SW480 (cell line): ENCODE measurements at places on chromosomes 13 and 19.

DNA sequence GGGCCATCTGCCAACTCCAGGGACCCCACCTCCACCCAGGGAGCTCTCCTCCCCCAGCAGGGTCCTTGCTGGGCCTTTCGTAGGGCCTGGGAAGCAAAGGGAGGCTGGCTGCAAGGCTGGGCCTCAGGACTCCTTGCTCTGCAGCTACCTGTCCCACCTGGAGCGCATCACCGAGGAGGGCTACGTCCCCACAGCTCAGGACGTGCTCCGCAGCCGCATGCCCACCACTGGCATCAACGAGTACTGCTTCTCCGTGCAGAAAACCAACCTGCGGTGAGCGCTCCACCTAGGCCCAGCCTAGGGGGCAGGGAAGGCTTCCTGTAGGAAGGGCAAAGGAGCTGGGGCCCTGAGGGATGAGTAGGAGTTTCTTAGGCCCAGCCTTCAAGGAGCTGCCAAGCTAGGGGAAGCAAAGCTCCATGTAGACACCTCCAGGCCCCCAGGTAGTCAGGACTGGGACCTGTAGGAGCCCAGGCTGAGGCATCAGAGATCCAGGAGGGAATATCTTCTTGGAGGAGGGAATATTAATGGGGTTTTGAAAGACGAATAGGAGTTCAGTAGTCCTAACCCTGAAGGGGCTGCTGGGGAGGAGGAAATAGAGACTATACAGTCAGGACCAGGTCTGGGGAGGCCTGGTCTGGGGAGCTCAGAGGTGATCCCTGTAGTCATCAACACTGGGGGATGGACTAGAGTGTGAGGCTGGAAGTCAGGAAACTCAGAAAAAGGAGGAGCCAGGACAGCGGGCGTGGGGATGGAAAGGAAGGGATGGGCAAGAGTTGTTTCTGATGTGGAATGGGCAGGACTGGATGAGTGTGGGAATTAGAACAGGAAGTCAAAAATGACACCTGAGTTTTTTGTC, 16.0 kb downstream of the GNA15 start:
- DNase-seq: no peak

- no peak for DNase-seq
Observed at GRCh38 chr13:90868321-90868920, 479.1 kb upstream of the MIR17HG start.

- DNase-seq: no peak
Observed at GRCh38 chr19:7670790-7671189, 1.9 kb downstream of the RETN start.

- DNase-seq: peak; percentile 20
Observed at GRCh38 chr13:110062077-110062776, 244.7 kb downstream of the COL4A1 start.

DNA sequence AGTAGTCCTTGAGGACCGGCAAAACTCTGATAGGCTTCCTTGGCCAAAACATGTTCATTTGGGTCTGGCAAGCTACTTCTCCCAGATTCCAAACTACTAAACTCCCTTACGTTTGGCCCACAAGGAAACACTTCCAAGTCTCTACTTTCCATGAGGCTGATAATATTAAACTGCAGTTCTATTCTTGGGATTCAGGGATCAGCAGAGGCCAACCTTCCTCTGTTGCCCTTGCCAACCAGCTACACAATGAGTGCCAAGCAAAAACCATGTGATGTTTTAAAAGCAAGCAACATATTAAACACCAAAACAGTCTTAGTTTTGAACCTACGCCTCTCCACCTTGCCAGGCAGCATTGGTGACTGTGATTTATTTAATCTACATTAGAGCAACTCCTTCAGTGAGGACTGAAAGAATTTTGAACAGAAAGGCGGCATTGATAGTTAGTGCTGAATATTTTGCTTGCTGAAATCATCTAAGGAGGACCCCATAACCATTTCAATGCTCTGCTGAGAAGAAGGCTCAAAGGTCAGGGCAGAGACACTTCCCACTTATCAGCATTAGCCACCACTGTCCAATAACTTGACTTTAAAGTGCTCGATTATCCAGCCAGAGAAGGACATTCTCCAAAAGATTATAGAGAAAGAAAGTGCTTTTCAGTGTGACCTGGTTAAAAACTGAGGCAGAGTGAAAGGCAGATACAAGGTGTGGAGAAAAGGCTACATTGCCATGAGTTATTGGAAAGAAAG, 287.1 kb downstream of the TBC1D4 start:
- DNase-seq: no peak

DNA sequence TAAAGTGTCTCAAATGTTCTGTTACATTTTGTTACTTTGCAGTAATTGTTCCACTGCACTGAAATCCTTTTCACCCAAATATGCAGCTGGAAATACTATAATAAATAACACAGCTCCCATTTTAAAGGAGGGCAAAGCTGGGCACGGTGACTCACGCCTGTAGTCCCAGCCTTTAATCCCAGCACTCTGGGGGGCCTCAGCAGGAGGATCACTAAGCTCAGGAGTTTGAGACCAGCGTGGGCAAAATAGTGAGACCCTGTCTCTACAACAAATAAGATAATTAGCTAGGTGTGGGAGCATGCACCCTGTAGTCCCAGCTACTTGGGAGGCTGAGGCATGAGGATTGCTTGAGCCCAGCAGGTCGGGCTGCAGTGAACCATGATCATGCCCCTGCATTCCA, 7.5 kb upstream of the UBAC2 start:
- DNase-seq: no peak

- no peak for DNase-seq
Observed at GRCh38 chr13:105599477-105600037, 935.9 kb downstream of the EFNB2 start.

- DNase-seq: no peak
Observed at GRCh38 chr13:34031610-34032009, 213.7 kb downstream of the RFC3 start.

GRCh38 chr19:8387688-8388611, 2.2 kb upstream of the RAB11B start:
- DNase-seq: no peak

DNA sequence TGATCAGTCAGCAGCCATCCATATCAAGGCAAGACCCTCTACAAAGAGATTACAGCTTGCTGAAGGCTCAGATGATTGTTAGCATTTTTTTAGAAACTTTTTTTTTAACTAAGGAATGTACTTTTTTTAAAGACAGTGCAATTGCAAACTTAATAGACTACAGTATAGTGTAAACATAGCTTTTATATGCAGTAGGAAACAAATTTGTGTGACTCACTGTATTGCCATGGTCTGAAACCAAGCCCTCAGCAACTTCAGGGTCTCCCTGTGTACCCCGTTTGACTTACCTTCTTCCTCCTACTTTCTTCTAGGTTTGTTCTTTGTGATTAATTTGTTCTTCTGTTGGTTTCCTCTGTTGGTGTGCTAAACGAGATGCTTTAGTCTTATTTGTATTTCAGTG, 93.0 kb upstream of the TEX29 start:
- no peak for DNase-seq

DNA sequence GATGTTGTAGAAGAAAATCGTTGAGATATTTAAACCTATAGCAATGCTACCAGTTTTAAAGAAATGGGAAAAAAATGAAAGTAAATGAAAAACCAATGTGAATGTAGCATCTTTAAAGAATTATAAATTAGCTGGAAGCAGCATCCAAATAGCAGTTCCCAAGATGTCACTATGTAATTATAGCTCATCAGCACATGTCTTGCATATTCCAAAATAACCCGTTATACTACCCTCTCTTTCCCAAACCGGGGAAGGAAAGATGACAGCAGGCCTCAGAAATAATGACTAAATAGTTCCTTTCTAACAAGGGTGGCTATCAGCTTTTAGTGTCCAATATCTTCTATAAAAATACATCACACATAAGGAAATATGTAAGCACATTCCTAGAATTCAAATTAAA, 140.5 kb downstream of the FGF14 start:
- DNase-seq: no peak

- DNase-seq: peak; percentile 27
Observed at GRCh38 chr19:3521104-3521445, 15.0 kb downstream of the FZR1 start.

DNA sequence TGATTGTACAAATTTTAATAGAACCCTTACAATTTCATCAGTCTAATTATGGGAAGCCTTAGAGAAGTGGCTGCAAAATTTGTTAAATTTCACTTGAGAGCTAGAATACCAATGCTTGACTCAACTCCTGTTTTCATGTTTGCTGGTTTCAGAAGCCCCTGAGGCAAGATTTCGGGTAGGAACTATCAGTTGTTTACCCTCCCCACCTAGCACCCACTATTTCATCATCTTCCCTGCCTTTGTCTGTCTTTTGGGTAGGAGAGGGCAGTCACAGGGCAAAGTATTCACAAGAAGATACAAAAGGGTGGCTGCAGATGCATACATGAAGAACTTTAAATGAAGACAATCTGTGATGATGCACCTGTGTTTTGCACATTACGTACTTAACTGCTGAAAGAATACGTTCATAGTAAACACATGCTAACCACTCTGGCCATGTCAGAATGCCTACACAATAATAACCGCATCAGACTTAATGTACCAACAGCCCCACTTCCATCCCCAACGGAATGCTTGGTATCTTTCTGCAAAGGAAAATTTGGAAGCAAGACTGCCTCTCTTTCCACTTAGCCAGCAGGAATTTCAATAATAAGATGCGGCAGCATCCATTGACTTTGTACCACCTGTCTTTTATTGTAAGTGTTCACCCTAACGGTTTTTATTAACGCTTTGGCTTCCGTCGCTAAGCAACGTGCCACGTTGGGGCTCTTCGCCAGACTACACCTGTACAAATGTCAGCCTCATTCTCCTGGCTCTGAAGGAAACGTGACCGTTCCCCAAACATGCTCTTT, 30.4 kb downstream of the TPT1 start:
- DNase-seq: no peak

DNA sequence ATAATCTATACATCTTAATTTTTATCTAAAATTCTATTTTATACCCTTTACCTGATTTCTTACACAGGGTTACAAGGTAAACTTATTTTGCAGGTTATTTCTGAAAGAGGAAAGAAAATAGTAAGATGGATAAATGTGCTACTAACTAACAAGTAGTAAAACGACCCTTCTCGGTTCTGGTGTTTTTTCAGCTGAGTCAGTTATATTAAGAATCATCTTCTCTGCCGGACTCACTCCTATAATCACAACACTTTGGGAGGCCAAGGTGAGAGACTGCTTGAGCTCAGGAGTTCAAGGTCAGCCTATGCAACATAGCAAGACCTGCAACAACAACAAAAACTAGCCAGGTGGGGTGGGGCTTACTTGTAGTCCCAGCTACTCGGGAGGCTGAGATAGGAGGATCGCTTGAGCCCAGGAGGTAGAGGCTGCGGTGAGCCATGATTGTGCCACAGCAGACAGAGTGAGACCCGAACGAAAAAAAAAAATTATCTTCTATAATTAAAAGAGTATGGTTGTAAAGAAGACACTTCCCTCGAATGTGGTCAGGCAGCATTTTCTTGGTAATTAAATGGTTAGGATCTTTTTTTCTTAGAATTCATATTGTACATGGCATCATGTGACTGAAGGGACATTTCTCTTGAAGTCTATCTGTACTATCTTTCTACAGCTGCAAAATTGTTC, 27.9 kb upstream of the RCBTB2 start:
- no peak for DNase-seq

DNA sequence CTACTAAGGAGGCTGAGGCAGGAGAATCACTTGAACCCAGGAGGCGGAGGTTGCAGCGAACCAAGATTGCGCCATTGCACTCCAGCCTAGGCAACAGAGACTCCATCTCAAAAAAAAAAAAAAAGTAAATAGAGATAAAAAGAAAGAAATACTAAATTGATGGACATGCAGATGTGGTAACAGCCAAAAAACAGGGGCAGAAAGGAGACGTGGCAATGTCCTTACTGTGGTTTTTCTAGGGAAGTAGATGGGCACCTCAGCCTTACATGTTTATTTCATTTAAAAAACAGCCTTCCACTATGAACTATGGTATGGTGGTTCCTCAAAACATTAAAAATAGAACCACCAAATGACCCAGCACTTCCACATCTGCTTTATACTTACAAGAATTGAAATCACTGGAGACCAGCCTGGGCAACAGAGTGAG, 6.5 kb upstream of the EIF3G start:
- DNase-seq: no peak

DNA sequence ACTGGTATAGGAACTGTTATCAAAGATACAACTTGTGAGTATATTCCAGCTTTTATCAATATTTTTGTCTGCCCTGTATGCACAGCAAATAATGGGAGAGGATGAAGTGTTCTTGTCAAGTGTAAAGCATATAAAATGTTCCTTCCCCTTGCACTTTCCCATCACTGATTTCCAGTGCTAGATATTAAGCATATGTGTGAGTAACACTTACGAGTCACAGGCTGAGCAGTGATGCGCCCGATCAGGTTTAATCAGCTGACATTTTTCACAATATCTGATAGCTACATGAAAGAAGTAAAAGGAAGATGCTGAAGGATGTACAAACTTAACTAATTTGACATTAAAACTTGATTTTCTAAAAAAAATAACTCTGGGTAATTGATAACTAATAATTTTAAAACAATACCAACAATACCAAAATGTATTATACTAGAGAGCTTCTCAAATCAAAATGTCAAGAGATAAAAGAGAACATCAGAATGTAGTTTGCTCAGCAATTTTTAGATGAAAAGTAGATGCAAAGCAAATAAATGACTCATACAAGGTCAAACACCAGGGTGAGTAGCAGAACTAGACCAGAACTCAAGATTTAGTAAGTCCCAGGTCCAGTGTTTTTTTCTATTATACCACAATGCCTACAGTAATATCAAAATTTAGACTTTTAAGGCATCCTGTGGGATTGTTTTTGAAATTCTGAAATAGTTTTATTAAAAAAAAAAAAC, 56.4 kb downstream of the ZDHHC20 start:
- DNase-seq: peak; percentile 20

- DNase-seq: no peak
Observed at GRCh38 chr13:33611121-33611805, 206.7 kb upstream of the RFC3 start.

GRCh38 chr19:6801485-6802086, 29.1 kb downstream of the VAV1 start:
- DNase-seq: no peak

DNA sequence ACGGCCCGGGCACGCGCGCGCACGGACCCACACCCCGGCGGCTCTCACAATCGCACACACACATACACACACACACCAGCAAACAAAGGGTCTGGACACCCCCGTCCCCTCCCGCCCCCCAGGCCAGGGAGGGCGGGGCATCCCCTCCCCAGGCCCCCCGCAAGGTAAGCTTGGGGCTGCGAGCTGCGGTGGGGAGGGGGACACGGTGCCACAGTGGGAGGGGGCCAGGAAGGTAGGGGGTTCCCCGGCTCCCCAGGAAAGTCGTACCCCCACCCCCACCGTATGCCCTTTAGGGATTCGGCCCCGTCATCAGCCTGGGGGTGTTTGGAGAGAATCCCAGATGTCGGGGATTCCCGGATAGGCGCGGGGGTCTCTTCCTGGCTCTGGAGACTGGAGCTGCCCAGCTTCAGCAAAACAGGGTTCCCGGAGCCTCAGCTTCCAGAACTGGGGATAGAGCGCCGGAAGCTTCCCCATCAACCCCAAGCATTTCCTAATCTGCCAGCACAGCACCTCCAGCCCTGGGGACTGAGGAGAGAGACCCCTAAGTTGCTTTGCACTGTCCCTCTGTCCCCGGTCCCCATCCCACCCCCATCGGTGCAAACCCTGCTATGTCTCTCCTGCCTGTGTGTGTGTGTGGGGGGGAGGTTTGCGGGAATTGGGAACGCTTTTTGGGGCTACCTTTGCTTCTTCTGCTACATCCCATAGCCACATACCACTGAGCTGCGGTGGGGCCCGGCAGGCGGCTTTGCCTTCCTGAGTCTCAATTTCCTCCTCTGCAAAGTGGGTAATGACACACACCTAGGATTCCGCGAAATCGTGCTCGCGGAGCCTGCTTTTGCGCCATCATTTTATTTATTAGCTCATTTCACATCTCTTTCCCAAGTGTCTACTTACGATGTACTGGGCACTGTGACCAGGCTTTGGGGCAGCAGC, 1.8 kb upstream of the CDC37 start:
- no peak for DNase-seq
